ENCODE measurements at places on chromosomes 7 and 10.

- DNase-seq, result no peak
Measured at GRCh38 chr7:87926581-87927461, 7.2 kb upstream of the ADAM22 start.

DNA sequence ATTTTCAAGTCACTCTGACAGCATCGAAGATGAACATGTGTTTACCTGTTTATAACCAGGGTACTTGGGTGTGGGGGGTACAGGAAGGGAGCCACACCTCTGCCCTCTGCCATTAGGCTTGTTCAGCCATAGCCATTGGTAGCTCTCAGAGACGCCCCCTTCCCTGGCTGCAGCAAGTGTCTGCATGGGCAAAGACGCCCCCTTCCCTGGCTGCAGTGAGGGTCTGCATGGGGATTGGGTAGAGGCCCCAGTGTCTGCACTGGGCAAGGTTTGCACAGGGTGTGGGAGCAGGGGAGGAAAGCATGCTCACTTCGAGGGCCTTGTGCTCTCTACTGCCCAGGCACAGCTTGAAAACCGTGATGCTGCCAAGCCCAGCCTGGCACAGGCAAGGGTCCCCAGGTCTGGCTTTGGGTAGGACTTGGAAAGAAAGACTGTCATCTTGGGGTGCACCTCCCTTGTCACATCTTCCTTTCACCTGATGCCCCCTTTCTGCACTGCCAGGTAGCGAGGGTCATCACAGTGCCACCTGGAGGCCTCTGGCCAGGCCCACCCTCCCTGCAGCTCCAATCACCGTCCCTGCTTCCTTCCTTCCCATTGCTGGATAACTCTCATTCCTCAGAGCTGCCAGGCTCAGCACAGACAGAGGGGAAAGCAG, 3.7 kb downstream of the TMEM225B start:
- DNase-seq, result no peak

- no peak for DNase-seq
Measured at GRCh38 chr10:15252396-15252795, 83.9 kb upstream of the NMT2 start.

- no peak for DNase-seq
Measured at GRCh38 chr10:56469482-56469881, 108.4 kb upstream of the ZWINT start.

GRCh38 chr10:115092555-115093285, 445 bp upstream of the ATRNL1 start:
- DNase-seq, result no peak

Data from activated CD8-positive, alpha-beta memory T cell treated with anti-CD3 and anti-CD28 coated beads for 1 hour (primary cell).